KBM-7 (cell line): ENCODE measurements at places on chromosomes 7 and 10.
A peak's percentile ranks its signal among the peaks of the same experiment; 100 is the strongest.

GRCh38 chr7:30788640-30789333, 17.6 kb downstream of the MINDY4 start:
- no peak for DNase-seq

- no peak for DNase-seq
These were observed 59.3 kb upstream of the BMPER start for GRCh38 chr7:33845991-33846509.

GRCh38 chr10:116110736-116111135, 162.3 kb downstream of the GFRA1 start:
- no peak for DNase-seq

DNA sequence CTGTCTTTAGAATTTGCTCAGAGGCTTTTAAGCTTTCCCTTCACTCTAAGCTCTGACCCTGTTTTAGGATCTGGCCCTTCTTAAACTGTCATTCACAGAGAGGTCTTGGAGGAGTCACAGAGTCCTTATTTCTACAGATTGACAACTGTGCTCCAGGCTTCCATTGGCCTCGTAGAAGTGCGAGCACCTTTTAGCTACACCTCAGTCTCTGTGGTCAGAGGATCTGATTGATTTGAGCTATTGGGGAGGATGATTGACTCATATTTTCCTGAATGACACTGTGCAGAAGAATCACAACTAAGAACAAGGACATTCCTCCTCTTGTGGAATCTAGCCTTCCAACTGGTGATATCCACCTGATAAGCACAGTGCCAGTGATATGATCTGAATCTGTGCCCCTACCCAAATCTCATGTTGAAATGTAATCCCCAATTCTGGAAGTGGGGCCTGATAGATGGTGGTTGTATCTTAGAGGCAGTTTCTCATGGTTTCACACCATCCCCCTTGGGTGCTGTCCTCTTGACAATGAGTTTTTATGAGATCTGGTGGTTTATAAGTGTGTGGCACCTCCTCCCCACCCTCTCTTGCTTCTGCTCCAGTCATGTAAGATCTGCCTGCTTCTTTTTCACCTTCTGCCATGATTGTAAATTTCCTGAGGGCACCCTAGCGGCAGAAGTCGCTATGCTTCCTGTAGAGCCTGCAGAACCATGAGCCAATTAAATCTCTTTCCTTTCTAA, 3.2 kb downstream of the CYP3A7 start:
- no peak for DNase-seq

GRCh38 chr7:148026713-148027112, 563.9 kb upstream of the C7orf33 start:
- no peak for DNase-seq

DNA sequence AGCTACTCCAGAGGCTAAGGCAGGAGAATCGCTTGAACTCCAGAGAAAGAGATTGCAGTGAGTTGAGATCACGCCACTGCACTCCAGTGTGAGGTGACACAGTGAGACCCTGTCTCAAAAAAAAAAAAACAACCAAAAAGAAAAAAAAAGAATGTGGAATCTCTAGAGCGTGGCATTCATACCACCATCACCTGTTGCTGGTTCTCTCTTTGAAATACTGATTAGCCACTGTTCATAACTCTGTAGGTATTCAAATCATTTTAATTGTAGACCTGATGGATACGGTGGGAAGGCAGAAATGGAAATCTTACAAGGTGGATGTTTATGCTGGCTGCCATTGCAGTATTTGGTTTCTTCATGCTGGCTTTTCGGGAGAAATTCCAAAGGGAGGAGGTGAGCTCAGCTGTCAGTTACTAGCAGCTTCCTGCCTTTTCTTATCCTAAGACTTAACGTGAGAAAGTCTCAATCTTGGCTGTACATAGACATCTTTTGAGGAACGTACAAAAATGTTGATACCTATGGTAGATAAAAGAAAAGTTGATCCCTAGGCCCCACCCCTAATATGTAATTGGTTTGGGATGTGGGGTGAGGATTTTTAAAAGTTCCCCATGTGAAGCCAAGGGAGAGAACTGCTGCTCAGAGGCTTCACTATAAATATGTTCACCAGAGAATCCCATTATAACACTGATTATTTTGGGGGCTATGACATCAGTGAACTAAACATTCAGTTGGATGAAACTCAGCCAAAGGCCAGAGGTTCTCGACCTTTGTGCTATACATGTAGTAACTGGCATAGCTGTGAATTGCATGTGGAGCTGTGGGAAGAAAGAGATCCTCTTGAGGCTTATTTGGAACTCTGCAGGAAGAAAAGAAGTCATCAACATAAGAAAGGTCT, 26.9 kb upstream of the MKLN1 start:
- no peak for DNase-seq

GRCh38 chr7:54955296-54955695, 63.5 kb upstream of the EGFR start:
- no peak for DNase-seq

DNA sequence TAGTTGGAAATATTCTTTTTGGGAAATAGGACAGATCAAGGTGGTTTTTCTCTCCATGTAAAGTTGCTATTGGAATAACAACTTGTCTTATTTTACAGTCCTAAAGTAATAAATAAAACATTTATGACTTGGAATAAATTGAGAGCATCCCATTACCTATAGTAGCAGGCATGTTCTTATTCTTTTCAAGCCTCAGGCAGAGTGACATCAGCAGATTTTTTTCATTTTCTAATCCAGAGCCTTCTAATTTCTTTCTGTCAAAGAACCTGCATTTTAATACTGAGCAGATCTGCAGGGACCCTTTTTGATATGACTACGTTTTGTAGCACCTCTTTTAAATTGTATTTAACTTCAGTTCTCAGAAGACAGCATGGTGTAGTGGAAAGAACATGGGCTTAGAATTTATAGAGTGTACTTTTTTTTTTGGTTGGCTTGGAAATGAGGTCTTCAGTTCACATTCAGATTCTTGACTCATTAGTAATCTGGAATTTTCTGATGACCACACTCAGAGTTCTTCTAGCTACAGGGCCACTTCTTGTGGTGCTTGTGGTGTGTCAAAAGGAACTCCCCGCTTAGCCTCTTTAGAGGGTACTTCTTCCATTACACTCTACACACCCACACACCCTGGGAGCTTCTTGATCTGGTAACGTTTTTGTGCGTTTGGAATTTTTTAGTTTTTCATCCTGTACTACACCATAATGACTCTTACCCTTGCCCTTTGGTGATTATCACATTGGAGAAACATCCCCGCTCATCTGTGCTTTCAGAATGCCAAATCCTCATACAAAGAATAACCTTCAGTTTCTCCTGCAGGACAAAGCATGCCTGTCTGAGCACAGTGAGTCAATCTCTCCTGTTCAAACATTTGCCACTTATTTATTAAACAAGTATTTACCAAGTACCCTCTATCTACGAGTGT, 34.6 kb downstream of the AGK start:
- no peak for DNase-seq

DNA sequence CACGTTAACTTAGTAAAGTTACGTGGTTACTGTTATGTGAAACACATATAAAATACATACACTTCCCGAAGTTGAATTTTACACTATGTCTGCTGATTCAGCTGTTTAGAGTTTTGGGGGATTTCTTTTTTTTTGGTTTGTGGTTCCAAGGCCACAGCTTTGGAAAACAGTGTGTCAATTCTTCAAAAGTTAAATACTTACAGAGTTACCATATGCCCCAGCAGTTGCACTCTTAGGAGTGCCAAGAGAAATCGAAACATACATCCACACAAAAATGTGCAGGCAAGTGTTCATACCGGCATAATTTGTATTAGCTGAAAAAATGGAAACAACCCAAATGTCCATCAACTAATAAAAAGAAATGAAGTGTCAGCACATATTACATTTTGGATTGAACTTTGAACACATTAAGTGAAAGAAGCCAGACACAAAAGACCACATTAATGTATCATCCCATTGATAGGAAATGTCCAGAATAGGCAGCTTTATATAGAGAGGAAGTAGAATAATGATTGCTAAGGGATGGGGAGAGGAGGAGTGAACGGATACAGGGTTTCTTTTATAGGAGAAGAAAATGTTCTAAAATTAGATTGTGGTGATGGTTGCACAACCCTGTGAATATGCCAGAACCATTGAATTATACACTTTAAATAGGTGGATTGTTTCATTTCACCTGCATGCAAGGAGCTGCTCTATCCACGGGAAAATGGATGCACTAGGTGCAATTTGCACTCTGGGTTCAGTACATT, 17.6 kb downstream of the APBB1IP start:
- peak; percentile 78 for DNase-seq

DNA sequence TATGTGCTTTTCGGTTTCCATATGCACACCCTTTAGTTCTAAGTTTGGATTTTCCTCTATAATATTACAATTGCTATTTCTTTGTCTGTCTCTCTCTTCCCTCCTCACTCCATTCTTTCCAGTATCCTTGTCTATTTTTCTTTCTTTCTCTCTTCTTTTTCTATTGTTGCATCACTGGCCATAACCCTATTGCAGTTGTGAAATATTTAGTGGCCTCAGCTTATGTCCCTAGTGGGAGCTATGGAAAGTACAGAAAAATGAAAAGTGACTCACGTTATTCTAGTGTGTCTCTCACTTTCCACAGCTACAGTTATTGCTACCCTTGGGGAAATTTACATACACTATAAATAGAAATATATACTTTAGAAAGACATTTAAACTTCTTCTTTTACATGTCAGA, 59.1 kb downstream of the CNTNAP2 start:
- no peak for DNase-seq

GRCh38 chr10:58030208-58030607, 237.5 kb downstream of the IPMK start:
- no peak for DNase-seq

- DNase-seq: no peak
These were observed 108.9 kb upstream of the FAM3C start for GRCh38 chr7:121505021-121505420.

DNA sequence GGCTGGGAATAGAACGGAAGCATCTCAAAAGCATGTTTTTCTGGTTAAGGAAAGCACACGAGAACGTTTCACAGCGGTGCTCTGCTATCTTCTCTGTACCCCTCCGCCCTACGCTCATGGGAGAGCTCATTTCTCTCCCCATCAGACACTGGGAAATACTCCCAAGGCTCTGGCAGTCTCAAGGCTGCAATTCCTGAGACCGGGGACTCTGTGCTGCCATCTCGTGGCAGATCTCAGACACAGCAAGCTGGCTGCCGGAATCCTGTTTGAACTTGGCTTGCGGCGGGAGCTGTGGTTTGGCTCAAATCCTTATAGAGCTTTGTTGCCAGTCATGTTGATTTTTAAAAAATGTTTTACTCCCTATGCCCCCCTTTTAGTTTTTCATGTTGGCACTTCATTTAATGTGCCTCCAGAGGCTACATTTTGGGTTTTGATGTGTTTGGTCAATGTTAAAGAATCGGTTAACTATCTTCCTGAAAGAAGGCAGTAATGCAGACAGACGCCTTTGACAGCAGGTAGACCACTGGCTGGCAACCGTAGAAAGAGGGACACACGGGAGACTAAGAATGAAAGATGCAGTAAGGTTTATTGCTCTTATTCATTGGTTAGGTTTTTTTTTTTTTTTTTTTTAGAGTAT, 27.6 kb downstream of the BMPER start:
- DNase-seq: peak; percentile 83

- DNase-seq: no peak
These were observed 1691.6 kb upstream of the LRRTM3 start for GRCh38 chr10:65234261-65234660.
